ENCODE measurements at places on chromosomes 1 and 21. TPM values are rescaled to one million over a fixed set of nuclear protein-coding genes. Genes with fewer than 3 reads are reported as not detected.

The MACO1 gene
- 20.7 TPM for total RNA-seq

- H3K4me3 ChIP-seq, result no peak overlapping the region
- peaks cover 14% of the 10 kb centered on the region for H3K36me3 ChIP-seq
- H3K27me3 ChIP-seq, result no peaks in the 10 kb centered on the region
- no peak overlapping the region for H3K27ac ChIP-seq
These were observed 40.2 kb downstream of the GPR161 start for GRCh38 chr1:168096296-168097165.

DNA sequence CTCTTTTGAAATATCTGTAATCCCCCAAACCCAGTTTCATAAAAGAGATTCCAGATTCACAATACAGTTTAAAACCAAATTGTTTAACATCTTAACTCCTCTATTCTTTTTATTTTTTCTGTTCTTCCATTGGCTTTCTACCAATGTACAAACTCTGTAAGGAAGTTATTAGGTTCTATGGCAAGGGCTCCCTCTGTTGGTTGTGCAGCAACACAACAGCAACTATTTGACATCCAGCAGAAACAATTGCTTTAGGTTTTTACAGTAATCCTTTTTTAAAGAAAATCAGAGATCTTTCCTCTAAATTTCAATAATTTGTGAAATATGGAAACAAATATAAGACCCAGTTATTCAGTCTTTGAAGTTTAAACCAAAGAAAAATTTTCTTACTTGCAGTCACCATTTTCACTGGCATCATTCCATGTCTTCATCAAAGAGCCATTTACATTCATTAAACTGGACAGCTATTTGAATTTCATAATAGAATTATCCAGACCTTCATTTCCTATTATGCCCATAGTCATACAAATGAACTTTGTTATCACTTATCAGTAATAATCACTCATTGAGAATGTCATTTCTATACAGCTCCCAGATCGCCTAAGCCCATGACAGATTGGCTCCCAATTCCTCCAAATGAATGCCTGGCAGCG lies 46.5 kb upstream of the RNF11 start:
- no peaks in the 10 kb centered on the region for H3K36me3 ChIP-seq
- H3K27me3 ChIP-seq, result no peaks in the 10 kb centered on the region
- no peak overlapping the region for H3K4me3 ChIP-seq
- H3K27ac ChIP-seq, result no peak overlapping the region
- H3K4me1 ChIP-seq, result no peaks in the 10 kb centered on the region

DNA sequence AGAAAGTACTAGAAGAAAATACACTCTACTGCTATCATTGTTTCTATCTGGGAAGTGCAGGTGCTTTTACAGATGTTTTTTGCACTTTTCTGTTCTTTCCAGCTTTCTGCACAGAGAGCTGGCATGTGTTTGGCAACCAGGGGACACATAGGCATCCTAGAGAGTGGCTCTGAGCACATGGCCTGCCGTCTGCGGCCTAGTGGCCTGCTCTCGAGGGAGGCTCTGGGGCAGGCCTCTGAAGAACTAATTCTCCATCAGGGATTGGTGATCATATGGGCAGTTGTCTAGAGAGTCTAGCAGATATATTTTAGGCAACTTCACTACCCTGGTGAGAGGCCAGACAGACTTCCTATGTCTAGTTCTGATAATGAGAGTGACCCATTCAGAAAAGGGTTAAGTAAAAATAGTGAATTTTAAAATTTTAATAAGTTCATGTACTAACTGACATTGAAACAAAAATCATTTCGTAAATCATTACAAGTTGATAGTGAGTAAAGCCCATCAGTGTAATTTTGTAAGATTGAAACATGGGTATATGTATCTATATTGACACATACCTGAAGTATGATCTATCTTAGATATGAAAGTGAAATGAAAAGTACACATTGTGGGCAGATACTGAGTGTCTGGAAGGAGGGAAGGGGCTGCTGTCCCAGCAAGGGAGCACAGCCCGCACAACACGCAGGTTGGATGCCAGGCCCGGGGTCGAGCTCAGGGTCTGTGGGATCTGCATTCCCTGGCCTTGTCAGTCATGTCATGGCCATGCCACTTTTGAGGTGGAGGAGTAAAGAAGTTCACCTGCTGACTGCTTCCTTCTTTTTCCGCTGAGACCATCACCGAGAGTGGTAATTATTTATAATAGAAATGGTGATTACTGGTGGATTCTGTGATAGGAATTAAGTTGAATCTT lies 79.8 kb downstream of the PCBP3 start:
- DNase-seq, result no peak
- H3K4me1 ChIP-seq, result no peaks in the 10 kb centered on the region
- no peaks in the 10 kb centered on the region for H3K36me3 ChIP-seq
- no peak overlapping the region for H3K27ac ChIP-seq
- no peak overlapping the region for H3K4me3 ChIP-seq
- H3K27me3 ChIP-seq, result no peaks in the 10 kb centered on the region

Measured in lung (tissue), 17 donors.